Dorsolateral prefrontal cortex (tissue), 122 donors: ENCODE measurements at places on chromosomes 3 and 15. TPM values are rescaled to one million over a fixed set of nuclear protein-coding genes. Genes with fewer than 3 reads are reported as not detected.

GRCh38 chr3:141795276-141795675 lies 32.1 kb downstream of the GRK7 start:
- no peak for DNase-seq

- no peak for DNase-seq
Measured at GRCh38 chr3:87437765-87438164, 161.4 kb upstream of the POU1F1 start.

DNA sequence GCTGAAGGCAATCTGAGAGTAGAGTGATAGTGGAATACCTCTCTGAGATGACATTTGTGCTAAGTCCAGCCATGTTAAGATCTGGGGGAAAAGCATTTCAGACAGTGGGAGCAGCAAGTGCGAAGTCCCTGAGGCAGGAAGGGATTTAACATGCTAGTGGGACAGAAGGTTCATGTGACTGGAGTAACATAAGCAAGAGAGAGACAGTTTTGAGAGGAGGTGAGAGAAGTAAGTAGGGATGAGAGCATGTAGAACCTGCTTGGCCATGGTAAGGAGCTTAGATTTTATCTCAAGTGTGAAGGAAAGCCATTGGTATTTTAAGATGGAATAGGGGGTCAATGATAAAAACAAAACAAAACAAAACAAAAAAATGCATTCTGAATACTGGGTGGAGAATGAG lies 358.6 kb upstream of the KCNH8 start:
- no peak for DNase-seq

GRCh38 chr15:28107904-28108275 lies 8.8 kb upstream of the OCA2 start:
- DNase-seq, result no peak

GRCh38 chr3:82927309-82928253 lies 1166.1 kb upstream of the GBE1 start:
- no peak for DNase-seq

DNA sequence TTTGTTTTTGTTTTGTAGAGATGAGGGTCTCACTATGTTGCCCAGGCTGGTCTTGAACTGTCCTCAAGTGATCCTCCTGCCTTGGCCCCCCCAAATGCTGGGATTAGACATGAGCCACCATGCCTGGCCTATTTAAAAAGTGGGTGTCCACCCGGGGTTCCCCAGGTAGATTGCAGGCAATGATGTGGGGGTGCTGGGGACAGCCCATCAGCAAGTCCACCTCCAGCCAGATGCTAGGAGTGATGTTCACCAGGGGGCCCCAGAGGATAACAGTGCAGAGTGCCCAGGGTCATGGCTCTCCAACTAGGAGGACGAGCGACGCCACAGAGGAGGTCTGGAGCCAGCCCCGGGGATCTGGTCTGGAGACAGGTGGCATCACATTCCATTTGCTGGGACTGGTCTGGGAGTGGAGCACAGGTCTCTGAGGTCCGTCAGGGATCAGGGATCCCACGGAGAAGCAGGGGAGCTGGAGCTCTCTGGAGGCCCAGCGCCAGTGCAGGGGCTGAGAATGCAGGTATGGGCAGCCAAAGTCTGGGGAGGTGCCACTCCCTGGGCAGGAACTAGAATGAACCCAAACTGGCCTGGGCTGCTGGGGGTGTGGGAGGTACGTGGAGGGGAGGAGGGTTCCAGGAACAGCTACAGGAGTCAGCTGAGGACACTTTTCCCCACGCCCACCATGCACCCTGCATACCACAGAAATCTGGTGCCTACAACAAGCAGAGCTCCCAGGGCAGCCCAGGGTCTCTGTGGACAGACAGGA lies 51.2 kb upstream of the PCSK6 start:
- no peak for DNase-seq

DNA sequence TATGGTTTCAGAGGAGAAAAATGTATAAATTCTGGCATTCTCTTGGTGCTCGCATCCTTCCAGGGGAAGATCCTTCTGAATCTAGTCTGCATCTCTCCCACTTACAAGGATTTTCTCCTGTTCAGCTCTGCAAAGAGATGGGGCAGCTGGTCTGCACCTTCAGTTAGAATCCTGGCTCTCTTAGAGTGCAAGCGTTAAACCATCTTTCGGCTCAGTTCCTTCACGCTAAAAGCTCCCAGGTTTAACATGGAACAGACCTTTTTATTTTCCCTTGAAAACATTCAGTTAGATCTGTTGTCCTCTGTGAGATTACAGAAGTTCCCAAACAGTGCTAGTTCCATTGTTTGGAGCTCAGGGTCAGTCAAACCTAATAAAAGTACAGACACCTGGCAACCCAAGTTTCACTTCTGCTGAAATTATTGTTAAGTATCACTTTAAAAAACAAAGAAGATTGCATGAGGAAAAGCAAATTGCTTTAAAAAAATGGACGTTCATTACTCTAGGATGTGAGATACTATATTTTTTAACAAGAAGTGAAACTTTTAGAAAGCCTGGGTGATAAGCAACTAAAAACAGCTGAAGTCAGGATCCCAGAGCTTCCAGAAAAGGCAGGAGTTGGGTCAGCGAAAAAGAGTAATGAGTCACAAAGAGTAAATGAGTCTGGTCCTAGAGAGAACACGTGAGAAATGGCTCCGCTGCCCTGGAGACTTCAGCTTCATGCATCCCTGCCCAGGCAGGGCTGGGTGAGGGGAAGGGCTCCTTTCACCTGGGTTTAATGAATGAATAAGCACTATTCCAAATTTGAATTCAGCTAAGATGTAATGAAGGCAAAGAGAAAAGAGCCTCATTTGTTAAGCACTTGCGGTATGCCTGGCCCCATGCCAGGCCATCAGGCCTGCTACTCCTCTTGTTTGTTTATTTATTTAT lies 63.3 kb downstream of the ABTB1 start:
- DNase-seq, result no peak

DNA sequence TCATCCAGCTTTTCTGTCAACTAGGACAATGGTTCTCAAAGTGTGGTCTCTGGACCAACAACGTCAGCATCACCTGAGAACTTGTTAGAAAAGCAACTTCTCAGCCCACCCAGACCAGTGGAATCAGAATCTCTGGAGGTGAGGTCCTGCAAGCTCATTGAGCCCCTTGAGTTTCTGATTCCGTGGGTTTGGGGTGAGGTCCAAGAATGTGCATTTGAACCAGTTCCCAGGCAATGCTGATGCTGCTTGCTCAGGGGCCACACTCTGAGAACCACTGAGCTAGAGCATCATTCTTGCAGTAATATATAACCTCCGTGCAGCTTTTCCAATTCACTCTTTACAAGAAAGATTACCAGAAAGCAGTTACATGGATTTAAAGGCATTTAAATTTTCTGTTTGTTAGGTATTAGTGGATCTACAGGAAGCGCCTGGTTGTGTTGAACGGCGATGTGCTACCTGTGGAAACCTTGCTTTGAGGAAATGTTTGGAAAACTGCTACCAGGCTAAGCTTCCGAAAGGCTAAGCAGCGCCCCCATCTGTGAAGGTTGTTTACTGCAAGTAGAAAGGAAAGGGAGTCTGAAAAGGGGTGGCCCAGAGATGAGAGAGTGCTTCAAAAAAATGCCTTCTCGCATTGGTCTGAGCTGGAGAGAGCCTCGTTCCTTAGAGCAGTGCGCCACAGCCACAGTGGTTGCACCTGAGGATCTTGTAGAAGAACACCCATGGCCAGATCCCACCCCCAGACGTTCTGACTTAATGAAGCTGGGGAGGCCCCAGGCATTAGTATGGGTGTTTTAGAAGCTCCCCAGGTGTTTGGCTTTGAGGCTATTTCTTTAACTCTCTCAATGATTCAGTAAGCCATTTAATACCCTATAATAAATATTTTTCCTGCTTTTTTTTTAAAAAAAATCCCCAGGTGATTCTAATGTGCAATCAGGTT lies 50.0 kb downstream of the RLBP1 start:
- no peak for DNase-seq

GRCh38 chr3:49120096-49120437 lies 556 bp downstream of the USP19 start:
- no peak for DNase-seq

The GPR62 gene
- 5.9 TPM for total RNA-seq

The GOLGA8T gene
- total RNA-seq, result 0.94 TPM
